ENCODE measurements at places on chromosomes 5 and 9.

DNA sequence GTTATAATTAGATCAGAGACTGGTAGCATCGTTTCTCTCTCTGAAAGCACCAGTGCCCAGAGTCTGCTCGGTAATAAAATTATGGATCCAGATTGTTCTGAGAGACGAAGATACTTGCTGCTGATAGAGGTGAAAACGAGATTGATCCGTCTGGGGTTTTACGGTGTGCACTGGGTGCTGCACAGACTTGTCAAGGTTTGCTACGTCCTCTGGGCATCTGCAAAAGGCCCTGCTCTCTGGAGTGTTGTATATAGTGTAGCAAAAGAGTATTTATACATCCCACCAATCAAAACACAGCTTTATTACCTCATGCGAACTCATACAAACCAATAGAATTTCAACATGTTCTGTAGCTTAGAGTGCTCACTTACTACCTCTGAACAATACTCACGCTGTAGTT is 219.3 kb downstream of the PBX3 start:
- DNase-seq = no peak

DNA sequence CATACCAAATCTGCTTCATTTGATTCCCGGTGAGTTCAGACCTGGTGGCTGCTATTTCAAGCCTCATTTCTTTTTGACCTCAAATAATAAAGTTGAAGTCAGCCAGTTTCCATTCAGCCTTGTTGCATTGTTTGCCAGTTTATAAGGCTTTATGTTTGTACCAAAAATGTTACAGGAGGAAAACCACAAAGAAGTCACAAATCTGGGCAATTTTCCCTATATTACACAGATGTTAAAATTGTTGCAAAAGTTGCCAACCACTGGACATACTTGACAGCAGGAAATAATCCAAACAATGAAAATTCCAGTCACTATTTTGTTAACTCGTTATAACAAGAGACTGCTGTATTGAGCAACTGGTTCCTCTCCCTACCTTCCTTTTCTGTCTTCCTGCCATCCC is 1325.0 kb upstream of the DMAC1 start:
- no peak for DNase-seq

DNA sequence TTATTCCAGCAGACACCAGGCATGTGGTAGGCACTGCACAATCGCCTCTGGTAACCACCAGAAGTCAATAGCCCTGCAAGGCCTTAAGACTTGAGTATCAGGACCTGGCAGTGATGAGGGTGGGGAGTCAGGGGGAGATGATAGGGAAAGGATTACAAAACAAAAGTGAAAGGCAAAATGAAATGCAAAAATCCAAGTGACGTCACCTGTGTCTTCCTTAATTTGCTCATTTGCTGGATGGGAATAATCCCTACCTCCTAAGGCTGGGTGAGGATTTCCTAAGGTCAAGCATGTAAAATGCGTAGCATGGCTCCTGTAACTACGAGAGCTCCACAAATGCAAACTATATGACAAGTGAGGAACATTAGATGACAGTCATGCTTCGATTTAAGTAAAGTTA is 58.4 kb downstream of the FOXI1 start:
- DNase-seq = no peak

GRCh38 chr9:29625292-29625731 is 2052.0 kb upstream of the C9orf72 start:
- DNase-seq = no peak

DNA sequence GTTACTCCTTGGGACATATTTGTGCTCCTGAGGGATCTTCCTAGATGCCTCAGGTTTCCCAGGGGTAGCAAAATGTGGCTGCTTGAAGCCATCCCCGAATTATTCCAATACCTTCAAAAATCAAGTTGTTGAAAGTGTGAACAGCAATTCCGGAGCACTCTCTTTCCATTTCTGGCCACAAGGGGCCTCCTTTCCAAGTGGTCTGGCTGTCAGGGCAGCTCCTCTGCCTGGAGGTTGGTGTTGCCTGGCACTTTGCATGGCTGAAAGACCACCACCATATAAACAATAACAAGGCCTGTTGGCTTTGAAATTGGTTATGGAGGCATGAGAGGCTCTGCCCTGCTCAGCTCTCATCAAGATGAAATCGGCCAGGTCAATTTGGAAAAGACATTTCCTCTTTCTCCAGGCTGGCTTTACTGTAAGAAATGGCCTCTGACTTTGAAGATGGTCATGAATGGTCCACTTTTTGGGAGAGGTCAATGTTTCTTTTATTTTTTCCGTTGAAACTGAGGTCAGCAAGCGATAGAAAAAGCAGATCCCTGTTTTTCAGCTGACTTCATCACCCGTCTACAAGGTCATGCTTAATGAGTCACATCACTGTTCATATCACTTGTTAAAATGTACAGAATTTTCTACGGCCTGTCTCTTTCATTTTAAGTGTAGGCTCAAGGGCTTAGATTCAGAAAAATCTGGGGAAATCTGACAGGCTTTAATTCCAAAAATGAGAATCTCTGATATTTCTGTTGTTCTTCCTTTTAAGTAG is 481.1 kb upstream of the ZNF608 start:
- DNase-seq = no peak

DNA sequence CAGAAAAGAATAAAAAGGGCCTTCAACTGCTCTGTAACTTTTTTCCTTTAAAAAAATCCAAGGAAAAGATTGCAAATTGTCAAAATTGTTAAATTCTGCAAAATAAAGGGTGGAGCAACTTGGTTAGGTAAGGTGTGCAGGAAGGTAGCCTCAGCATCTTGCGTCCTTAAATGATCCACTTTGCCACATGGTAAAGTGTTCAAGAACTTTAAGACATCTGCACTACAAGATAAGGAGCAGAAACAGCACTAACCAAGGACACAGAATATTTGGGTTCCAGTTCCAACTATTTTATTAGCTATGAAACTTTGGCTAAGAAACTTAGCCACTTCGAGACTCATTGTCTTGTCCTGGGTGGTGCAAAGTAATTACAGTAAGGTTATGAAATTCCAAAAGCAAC is 53.7 kb downstream of the ANKRD55 start:
- no peak for DNase-seq

DNA sequence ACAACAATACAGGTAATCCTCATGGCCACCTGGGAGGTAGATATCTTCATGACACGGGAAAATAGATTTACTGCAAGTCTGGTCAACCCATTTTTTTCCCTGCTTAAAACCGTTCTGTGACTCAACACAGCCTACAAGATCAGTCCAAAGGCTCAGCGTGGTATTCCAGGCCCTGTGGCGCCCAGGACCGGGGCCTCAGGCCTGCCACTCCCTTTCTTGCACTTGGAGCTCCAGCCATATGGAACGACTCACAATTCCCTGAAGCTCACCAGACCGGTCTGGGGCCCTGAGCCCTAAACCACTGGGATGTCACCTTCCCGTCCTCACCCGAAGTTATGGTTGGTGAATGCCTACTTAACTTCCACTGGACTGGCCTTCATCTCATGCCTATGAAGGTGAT is 6.5 kb upstream of the MLANA start:
- no peak for DNase-seq

- no peak for DNase-seq
These were observed 712.1 kb upstream of the MEF2C start for GRCh38 chr5:89595056-89595455.

GRCh38 chr9:132970324-132971062 is 8.0 kb upstream of the GFI1B start:
- DNase-seq = no peak

DNA sequence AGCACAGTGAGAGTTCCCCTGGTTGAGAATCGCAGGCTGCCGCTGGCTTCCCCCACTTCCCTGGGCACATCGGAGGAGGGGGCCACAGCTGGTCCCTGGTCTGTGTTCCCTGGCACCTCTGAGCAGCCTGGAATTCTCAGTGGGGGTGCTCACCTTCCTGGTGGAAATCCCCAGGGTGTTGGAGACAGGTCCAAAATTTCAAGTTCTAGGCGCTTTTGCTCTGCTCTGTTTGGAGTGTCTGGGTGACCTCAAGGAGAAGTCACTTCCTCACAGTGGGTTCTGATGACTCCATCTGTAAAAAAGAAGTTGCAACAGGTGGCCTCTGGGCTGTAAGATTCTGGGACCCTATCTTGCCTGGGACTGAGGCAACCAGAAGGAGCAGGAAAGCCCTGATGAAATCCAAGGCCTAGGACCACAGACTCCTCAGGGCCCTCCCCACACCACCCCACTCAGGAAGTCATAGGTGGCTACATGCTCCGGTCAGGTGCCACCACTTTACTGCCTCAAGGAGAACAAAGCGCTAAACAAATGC is at the start of gene TRAF1:
TSS of gene TRAF1 (minus strand) at position 400 of the 532 bp plus-strand sequence. CDS start 721 bp downstream, outside the sequence.
- no peak for DNase-seq

Measured in esophagus squamous epithelium (tissue), 5 donors.